ENCODE measurements at places on chromosomes 4 and X.

- no peak overlapping the region for H3K27ac ChIP-seq
- no peak for DNase-seq
- H3K4me3 ChIP-seq, result no peak overlapping the region
- H3K27me3 ChIP-seq, result no peaks in the 10 kb centered on the region
- peaks cover 4% of the 10 kb centered on the region for H3K4me1 ChIP-seq
Observed at GRCh38 chr4:128359422-128359821, 71.8 kb upstream of the PGRMC2 start.

DNA sequence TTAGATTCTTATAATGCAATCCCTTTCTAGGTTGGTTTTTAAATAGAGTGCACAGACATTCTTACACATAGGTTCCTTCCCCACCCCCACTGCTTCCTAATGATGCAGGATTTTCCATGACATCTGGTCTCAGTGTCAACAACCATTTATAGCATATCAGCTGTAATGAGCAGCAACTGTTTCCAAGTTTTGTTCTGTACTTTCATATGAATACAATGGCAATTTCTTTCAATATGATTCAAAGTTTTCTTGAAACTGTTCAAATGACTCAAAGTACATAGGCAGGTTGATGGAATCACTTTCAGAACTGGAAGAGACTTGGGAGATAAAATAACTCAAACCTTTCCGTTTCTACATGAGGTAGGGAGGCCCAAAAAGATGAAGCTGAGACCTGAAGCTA, 220.7 kb downstream of the CAMK2D start:
- no peak for DNase-seq
- H3K27me3 ChIP-seq, result no peaks in the 10 kb centered on the region
- H3K27ac ChIP-seq, result no peak overlapping the region
- H3K4me3 ChIP-seq, result no peak overlapping the region
- peaks cover 3% of the 10 kb centered on the region for H3K4me1 ChIP-seq

GRCh38 chrX:10133980-10134676, 22.6 kb upstream of the CLCN4 start:
- no peak overlapping the region for H3K4me3 ChIP-seq
- H3K36me3 ChIP-seq, result peaks cover 98% of the 10 kb centered on the region
- no peak overlapping the region for H3K27ac ChIP-seq
- H3K4me1 ChIP-seq, result no peaks in the 10 kb centered on the region
- DNase-seq, result no peak
- no peaks in the 10 kb centered on the region for H3K27me3 ChIP-seq

GRCh38 chr4:182555997-182556418, 312.8 kb downstream of the TENM3 start:
- no peak overlapping the region for H3K27ac ChIP-seq
- H3K4me3 ChIP-seq, result no peak overlapping the region
- no peak for DNase-seq
- H3K36me3 ChIP-seq, result no peaks in the 10 kb centered on the region
- no peaks in the 10 kb centered on the region for H3K27me3 ChIP-seq
- H3K4me1 ChIP-seq, result no peaks in the 10 kb centered on the region

DNA sequence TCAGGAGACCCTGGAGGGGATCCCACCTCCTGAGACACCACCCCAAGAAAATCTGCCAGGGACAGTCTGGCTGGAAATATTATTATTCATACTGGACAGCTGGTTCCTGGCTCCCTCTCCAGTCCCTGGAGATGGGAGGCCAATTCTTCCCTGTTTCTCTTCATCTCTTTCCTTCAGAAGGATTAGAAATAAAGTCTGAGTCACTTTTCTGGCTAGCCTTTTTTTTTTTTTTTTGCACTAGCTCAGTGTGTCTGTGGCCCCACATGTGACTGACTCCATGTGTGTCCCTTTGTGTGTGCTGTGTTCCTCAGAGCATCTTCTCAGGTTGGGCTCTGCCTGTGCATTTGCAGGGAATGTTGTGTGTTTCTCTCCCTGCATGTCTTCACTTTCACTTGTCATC, 1.8 kb upstream of the FRMPD3 start:
- H3K36me3 ChIP-seq, result no peaks in the 10 kb centered on the region
- no peak overlapping the region for H3K27ac ChIP-seq
- DNase-seq, result no peak
- H3K4me1 ChIP-seq, result peaks cover 28% of the 10 kb centered on the region

DNA sequence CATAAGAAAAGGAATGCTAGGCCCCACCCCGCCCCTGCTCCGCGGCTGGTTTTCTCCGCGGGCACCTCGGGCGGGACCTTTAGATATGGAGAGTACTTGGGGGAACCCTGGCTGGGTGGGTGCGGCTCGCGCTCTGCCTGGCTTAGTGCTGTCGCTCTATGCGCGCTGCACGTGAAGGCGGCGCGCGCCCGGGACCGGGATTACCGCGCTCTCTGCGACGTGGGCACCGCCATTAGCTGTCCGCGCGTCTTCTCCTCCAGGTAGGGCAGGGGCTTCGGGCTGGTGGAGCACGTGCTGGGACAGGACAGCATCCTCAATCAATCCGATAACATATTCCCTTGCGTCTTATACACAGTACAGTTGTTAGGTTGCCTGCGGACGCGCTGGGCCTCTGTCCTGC, 56.0 kb downstream of the MAGEB10 start:
- H3K27me3 ChIP-seq, result no peaks in the 10 kb centered on the region
- H3K36me3 ChIP-seq, result no peaks in the 10 kb centered on the region
- H3K4me3 ChIP-seq, result no peak overlapping the region
- no peak overlapping the region for H3K27ac ChIP-seq
- H3K4me1 ChIP-seq, result no peaks in the 10 kb centered on the region

- H3K36me3 ChIP-seq, result no peaks in the 10 kb centered on the region
- H3K4me1 ChIP-seq, result no peaks in the 10 kb centered on the region
- no peak for DNase-seq
- no peak overlapping the region for H3K27ac ChIP-seq
Observed at GRCh38 chr4:147220833-147221232, 260.1 kb upstream of the EDNRA start.

GRCh38 chr4:173827707-173828106, 297.7 kb upstream of the HAND2 start:
- H3K4me1 ChIP-seq, result no peaks in the 10 kb centered on the region
- H3K27ac ChIP-seq, result no peak overlapping the region
- no peaks in the 10 kb centered on the region for H3K36me3 ChIP-seq
- DNase-seq, result no peak

DNA sequence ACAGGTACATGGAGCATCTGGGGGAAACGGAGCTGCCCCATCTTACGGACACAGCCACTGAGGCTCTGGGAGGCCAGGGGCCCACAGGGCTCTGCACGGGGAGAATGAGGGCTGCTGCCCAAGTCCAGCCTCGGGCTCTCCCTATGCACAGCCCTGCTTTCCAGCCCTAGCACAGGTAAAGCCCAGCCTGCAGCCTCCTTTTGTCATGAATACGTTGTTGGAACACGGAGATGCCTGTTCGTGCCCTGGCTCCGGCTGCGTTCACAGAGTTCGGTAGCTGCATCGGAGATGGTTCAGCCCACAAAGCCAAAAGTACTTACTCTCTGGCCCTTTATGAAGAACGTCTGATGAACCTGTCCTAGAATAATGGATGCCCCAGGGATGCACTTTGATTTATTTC, 68.7 kb upstream of the AFAP1 start:
- H3K4me3 ChIP-seq, result no peak overlapping the region
- no peaks in the 10 kb centered on the region for H3K36me3 ChIP-seq
- no peak overlapping the region for H3K27ac ChIP-seq
- H3K27me3 ChIP-seq, result no peaks in the 10 kb centered on the region
- DNase-seq, result no peak

GRCh38 chr4:170884969-170885570, 795.3 kb upstream of the AADAT start:
- no peak for DNase-seq
- no peaks in the 10 kb centered on the region for H3K36me3 ChIP-seq
- no peaks in the 10 kb centered on the region for H3K4me1 ChIP-seq
- H3K27ac ChIP-seq, result no peak overlapping the region
- no peak overlapping the region for H3K4me3 ChIP-seq

- no peaks in the 10 kb centered on the region for H3K4me1 ChIP-seq
- H3K27me3 ChIP-seq, result no peaks in the 10 kb centered on the region
- DNase-seq, result no peak
- H3K27ac ChIP-seq, result no peak overlapping the region
- H3K4me3 ChIP-seq, result no peak overlapping the region
Observed at GRCh38 chrX:14528629-14529289, 577 bp upstream of the GLRA2 start.

- H3K27ac ChIP-seq, result no peak overlapping the region
- no peak overlapping the region for H3K4me3 ChIP-seq
- H3K36me3 ChIP-seq, result no peaks in the 10 kb centered on the region
- no peaks in the 10 kb centered on the region for H3K27me3 ChIP-seq
- no peak for DNase-seq
Observed at GRCh38 chr4:144754562-144755410, 108.8 kb downstream of the HHIP start.

GRCh38 chr4:154687840-154688239, 56.0 kb upstream of the LRAT start:
- no peaks in the 10 kb centered on the region for H3K27me3 ChIP-seq
- no peak overlapping the region for H3K4me3 ChIP-seq
- H3K36me3 ChIP-seq, result no peaks in the 10 kb centered on the region
- DNase-seq, result no peak

- DNase-seq, result no peak
- no peak overlapping the region for H3K4me3 ChIP-seq
- H3K27ac ChIP-seq, result no peak overlapping the region
- no peaks in the 10 kb centered on the region for H3K4me1 ChIP-seq
- H3K27me3 ChIP-seq, result no peaks in the 10 kb centered on the region
- no peaks in the 10 kb centered on the region for H3K36me3 ChIP-seq
Observed at GRCh38 chrX:40391662-40392061, 189.1 kb upstream of the ATP6AP2 start.

GRCh38 chrX:6149060-6149872, 79.4 kb downstream of the NLGN4X start:
- H3K27ac ChIP-seq, result no peak overlapping the region
- no peaks in the 10 kb centered on the region for H3K36me3 ChIP-seq
- DNase-seq, result no peak

DNA sequence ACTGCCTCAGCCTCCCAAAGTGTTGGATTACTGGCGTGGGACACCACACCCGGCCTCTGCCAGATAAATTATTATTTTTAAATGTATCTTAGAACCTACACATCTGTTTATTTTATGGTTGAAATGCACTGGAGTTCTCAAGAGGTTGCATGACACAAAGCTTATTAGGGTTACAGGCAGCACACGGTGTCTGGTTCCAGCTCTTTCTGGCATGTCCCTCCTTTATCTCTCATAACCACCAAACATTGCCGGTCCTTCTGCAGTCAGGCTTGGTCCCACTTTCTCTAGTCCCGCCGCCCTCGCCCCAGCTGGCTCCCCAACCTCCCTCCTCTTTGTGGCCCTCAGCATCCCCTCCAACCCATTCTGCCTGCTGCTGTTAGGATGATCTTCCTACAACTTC, 39.7 kb upstream of the SPRY1 start:
- DNase-seq, result no peak
- peaks cover 54% of the 10 kb centered on the region for H3K4me1 ChIP-seq
- H3K27ac ChIP-seq, result no peak overlapping the region
- H3K4me3 ChIP-seq, result no peak overlapping the region

DNA sequence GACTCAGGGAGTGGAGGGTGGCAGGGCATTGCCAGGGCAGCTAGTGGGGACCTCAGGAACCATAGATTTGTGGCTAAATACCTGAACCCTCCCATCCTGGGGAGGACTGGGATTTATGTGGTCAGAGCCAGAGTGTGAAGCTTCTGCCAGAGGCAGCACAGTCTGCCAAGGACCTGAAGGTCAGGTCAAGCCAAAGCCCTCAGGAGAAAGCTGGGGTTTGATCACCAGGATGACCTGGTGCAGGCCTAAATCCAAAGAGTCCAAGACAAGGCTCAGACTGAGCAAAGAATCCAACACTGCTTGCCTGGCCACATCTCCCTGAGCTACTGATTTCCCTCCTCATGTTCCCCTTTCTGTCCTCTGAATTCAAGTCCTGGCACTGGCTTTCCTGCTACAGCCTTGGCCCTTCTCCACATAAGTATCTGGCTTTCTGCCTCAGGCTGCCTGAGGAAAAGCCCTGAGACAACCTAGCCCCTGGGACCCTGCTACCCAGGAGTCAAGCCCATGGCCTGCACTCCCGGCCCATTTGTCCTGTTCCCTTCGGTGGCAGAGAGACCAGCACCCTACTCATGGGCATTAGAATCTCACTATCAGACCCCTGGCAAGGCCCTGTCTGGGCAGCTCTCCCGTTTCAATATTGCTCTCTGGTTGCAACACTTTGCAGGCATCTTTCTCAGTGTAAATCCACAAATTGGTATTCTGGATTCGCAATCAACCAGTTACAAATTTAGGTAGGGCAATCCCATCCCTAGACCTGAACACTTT, 39.3 kb upstream of the SLC25A43 start:
- H3K27me3 ChIP-seq, result no peaks in the 10 kb centered on the region
- DNase-seq, result no peak
- H3K4me1 ChIP-seq, result no peaks in the 10 kb centered on the region
- H3K36me3 ChIP-seq, result no peaks in the 10 kb centered on the region
- H3K4me3 ChIP-seq, result no peak overlapping the region
- H3K27ac ChIP-seq, result no peak overlapping the region

- DNase-seq, result no peak
- H3K27ac ChIP-seq, result no peak overlapping the region
- no peak overlapping the region for H3K4me3 ChIP-seq
- H3K36me3 ChIP-seq, result no peaks in the 10 kb centered on the region
- no peaks in the 10 kb centered on the region for H3K4me1 ChIP-seq
Observed at GRCh38 chr4:154399259-154399974, 92.2 kb downstream of the DCHS2 start.

DNA sequence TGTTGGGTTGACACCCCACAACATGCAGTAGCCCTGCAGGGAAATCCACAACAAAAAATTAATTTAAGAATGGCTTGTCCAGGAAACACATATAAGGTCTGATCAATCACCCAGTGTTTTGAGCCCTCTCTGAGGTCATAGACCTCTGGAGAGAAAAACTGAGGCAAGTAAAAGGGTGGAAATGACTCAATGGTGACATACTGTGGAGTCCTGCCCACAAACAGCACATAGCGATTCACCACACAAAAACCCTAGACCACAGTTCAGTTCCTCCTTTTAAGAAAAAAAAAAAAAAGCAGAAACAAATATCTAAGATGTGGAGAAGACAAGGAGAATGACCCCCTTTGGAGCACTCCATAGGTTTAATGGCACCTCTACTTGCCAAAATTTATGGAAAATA, 2691.0 kb downstream of the PCDH7 start:
- H3K4me1 ChIP-seq, result no peaks in the 10 kb centered on the region
- H3K36me3 ChIP-seq, result no peaks in the 10 kb centered on the region
- no peaks in the 10 kb centered on the region for H3K27me3 ChIP-seq
- no peak overlapping the region for H3K4me3 ChIP-seq

DNA sequence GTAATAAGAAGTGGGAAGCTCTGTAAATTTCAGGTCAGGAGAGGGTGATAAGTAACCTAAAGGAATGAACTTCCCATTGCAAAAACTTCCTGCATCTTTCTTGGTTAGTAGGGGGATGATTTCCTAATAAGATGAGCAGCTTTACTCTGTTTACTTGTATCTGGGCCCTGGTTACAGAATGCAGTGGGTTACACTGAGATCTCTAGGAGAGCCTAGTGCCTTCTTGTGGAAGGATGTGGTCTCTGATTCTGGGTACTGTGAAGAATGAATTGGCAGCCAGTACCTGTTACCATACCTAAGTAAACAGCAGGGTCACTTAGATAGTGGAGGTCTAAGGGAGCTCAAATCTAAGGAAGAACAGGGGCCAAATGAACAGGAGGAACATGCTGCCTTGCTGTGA, 320.6 kb downstream of the ARHGAP10 start:
- H3K27me3 ChIP-seq, result no peaks in the 10 kb centered on the region
- no peak for DNase-seq
- no peak overlapping the region for H3K4me3 ChIP-seq
- H3K36me3 ChIP-seq, result no peaks in the 10 kb centered on the region
- H3K27ac ChIP-seq, result no peak overlapping the region

- no peaks in the 10 kb centered on the region for H3K36me3 ChIP-seq
- no peak overlapping the region for H3K27ac ChIP-seq
- H3K4me1 ChIP-seq, result no peaks in the 10 kb centered on the region
- no peaks in the 10 kb centered on the region for H3K27me3 ChIP-seq
Observed at GRCh38 chrX:40277672-40278071, 179.9 kb upstream of the BCOR start.
